ENCODE measurements at places on chromosomes 16 and 17.
A peak's percentile ranks its signal among the peaks of the same experiment; 100 is the strongest.

GRCh38 chr17:56083475-56083874 is 69.8 kb upstream of the ANKFN1 start:
- no peak for DNase-seq

DNA sequence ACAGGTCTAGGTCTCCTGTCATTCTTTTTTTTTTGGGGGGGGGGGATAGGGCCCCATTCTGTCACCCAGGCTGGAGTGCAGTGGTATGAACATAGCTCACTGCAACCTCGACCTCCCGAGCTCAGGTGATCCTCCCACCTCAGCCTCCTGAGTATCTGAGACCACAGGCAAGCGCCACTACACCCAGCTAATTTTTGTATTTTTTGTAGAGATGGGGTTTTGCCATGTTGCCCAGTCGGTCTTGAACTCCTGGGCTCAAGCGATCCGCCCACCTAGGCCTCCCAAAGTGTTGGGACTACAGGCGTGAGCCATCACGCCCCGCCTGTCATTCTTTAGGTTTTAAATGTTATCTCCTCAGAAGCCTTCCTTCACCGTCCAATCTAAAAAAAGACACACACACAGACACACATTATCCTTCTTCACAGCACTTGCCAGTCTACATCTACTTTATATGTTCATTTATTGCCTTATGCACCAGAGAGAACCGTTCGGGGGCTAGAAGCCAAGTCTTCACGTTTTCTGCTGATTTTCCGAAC is 694 bp downstream of the MRPL27 start:
- no peak for DNase-seq

DNA sequence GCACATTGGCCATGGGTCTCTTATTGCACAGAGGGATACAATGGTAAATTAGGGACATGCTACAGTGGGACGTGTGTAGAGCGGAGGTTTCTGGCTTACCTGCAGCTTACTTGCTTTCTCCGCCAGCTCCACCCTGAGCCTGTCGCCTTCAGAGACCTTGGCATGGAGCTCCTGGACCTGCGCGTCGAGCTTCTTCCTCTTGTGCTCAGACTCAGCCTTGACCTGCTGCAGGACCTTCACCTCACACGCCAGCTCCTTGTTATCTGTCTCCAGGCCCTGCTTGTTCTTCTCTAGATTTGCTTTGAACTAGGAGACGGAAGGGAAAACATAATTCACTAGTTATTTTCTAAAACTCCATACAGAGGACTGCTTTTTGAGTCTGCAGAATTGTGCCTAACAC is 63.5 kb downstream of the NDEL1 start:
- no peak for DNase-seq

DNA sequence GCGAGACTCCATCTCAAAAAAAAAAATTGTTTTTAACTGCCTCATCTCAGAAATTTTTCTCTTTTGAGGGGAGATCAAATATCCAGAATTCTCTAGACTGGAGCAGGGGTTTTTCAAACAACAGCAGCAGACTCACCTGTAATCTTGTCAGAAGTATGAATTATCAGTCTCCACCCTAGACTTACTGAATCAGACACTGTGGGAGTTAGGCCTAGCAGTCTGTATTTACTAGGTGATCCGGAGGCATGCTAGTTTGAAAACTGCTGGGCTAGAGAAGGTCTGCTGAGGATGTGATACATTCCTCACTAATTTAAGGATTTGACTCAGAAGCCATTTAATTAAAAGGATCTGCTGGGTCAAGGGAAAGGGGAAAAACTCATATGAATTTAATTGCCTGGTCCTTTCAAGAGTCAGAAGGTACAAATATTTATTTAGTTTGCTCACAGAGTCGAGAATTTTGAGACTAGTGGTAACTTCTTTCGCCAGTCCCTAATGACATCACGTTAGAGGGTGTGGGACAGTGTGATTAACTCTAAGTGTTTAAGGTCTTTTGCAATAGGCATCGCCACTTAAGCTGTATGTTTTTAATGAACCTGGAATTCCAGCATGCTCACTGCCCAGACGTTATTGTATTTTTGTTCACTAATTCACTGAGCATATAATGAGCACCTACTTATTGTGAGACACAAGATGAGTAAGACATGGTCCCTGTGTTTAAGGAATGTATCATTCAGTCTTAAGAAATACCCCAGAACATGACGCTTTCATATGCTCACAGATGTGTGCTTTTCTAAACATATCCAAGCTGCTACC is 14.2 kb downstream of the ATP6V0A1 start:
- DNase-seq: no peak

GRCh38 chr17:38867968-38868816 is 1.7 kb upstream of the LASP1 start:
- peak; percentile 63 for DNase-seq

- no peak for DNase-seq
Measured at GRCh38 chr16:24151482-24151939, 104.6 kb upstream of the CACNG3 start.

DNA sequence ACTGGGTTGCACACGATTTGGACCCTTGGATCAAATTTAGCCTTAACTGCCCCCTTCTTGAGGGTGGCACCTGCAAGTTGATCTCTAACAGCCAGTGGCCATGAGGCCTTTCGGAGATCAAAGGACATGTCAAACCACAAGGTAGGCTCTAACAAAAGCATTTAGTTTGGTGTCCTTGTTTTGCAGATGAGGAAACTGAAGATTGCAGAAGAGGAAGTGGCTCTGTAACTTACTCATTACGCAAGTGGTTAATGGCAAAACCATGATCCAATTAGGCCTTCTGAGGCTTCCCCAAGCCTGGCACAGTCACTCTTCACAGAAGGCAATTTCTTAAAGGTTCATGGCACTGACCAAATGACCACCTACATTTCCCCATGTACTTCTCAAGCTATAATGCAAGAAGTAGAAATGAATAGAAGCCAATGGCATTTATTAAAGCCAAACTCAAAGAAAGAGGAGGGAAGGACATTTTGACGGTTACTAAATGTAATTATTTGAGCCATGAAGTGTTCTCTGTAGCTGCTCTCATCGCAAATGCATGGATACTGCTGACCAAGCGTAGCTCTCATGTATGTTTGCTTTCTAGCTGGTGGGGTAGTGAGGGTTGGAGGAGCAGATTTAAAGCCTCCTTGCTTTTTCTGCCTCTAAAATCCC is 32.8 kb upstream of the ABCC12 start:
- DNase-seq: no peak

DNA sequence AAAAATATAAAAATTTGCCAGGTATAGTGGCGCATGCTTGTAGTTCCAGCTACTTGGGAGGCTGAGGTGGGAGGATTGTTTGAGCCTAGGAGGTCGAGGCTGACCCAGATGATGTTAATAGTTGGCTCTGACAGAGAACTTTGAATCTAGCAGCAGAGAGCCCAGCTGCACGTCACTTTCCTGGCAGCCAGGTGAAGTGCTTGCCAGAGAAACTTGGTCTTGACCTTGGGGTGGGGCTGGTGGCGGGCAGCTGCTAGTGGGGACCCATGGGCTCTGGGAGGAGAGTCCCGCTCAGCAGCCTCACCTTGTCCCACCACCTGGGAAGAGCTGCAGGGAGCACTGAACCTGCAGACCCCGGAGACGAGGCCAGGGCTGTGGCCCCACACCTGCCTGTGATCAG is 3.1 kb upstream of the C16orf74 start:
- no peak for DNase-seq

GRCh38 chr16:68349838-68350410 is 39.1 kb downstream of the PRMT7 start:
- DNase-seq: no peak

DNA sequence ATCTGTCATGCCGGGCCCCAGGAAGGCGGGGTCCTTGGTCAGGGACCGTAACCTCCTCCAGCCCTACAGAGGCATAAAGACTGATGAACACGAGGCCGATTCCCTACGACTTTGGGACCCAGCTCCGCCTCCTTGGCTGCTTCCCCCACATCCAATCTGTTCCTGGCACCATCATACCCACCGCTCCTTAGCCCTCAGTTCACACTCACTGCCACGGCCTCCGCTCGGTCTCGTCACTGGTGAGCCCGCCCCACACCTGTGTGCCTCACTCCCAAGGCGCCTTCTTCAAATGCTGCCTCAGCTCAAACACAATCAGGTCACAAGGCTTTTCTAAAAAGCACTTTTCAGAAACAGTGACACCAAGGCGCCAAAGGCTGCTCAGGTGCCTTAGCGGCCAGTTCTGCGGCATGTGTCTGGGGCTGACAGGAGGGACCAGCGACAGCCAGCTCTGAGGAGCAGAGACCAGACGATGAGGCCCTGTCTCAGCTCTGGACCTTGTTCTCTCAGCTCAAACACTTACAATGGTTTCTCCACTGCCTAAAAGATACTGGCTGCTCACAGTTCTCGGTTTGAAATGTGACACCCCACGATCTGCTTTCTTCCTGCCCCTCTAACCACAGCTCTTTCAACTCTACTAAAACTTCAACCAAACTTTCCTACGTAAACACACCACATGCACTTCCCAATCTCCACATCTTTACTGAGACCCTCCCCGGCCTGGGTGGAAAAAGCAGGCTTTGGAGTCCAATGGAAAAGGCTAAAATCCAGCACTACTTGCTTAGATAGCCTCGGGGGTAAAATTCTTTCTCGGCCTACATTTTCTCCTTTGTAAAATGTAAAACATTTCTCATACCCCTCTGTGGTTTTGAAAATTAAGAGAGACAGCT is 33.2 kb downstream of the CYB5D2 start:
- DNase-seq: no peak

DNA sequence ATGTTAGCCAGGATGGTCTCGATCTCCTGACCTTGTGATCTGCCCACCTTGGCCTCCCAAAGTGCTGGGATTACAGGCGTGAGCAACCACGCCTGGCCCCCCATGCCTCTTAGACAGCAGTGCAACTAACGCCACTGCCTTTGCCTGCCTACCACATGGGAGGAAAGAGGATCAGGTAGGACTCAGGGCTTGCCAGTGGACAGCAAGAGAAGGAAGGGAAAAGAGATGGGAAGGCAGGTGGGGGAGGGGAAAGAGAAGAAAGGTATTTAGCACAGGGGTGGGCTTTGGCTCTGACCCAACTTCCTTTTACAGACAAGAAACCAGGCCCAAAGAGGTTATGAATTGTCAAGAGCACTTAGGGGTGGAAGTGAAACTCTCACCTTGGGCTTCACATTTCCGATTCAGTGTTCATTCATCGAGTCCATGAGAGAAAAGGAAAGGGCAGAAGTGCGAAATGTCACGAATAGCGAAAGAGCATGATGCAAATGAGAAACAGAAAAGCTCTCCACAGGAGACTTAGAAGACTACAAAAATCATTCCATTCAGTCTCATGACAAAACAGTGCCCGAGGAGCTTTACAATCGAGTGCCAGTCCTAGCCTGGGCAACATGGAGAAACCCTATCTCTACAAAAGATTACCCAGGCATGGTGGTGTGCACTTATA is 36.4 kb downstream of the CDK5R1 start:
- no peak for DNase-seq

GRCh38 chr16:3988011-3988410 is 107.5 kb upstream of the CREBBP start:
- no peak for DNase-seq

- DNase-seq: peak; percentile 3
Measured at GRCh38 chr17:57677301-57677700, 67.8 kb downstream of the CCDC182 start.

- DNase-seq: no peak
Measured at GRCh38 chr16:85004587-85005205, 6.6 kb downstream of the ZDHHC7 start.

GRCh38 chr17:67026341-67026740 is 18.0 kb upstream of the CACNG1 start:
- no peak for DNase-seq

- DNase-seq: no peak
Measured at GRCh38 chr16:53962041-53962440, 258.1 kb downstream of the FTO start.

- DNase-seq: no peak
Measured at GRCh38 chr17:28887871-28888471, 9.6 kb downstream of the FLOT2 start.

DNA sequence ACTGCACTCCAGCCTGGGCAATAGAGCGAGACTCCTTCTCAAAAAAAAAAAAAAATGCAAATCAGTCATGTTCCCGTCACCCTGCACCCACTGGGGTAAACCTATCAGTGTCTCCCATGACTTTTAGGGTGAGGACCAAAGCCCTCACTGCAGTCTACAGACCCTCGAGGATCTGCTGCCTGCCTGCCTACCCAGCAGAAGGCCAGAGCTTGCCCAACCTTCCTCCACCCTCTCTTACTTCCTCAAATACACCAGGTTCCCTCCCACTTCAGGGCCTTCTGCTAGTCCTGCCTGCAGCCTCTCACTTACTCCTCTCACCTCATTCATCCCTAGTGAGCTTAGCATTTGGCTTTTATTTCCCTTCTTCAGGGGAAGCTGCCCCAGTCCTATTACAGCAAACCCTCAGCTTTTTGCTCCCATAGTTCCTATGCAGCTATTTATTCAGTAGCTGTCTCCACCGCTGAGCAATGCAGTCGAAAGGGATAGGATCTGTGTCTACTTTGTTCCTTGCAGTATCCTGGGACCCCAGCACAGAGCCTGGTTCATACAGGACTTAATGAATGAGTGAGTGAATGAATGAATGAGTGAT is 17.8 kb upstream of the TOB1 start:
- peak; percentile 64 for DNase-seq

GRCh38 chr17:37494971-37495370 is 5.3 kb downstream of the DUSP14 start:
- DNase-seq: no peak

GRCh38 chr17:63930951-63931575 is 1.1 kb downstream of the CD79B start:
- peak; percentile 66 for DNase-seq

DNA sequence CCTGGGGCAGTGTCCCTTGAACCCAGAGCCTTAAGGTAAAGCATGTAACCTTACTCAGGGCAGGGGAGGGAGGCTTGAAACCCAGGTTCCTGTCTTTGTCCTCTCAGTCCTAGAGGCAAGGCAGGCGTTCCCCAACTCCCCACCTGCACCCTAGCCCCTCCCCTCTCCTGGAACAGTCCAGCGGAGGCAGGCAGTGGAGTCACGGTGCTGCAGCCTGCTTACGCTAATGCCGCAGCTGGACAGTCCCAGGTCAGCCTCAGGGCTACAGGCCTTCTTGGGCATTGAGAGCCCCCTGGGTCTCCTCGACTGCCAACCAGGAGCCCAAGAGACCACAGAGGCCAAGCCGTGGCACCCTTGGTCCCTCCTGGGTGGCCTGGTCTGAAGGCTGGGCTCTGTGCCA is 6.8 kb upstream of the CD300A start:
- no peak for DNase-seq
